ENCODE measurements at places on chromosomes 2 and 18.

DNA sequence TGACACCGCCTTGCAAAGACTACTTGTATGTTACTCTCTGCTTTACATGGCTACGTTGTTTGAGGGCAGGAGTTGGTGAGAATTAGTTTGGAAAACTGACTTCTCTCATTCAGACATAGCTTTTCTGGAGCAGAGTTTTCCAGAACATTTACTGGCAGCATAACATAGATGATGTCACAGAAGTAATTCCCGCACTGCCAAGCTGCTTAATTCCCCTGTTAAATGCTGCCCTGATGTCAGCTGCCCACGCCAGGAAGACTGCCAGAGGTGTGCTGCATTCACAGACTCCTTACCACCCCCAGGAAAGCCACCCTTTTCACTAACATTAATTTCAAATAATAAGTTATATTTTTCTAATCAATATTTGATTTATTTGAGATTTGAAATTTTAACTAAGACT is 24.7 kb upstream of the PTPN2 start:
- DNase-seq = no peak

DNA sequence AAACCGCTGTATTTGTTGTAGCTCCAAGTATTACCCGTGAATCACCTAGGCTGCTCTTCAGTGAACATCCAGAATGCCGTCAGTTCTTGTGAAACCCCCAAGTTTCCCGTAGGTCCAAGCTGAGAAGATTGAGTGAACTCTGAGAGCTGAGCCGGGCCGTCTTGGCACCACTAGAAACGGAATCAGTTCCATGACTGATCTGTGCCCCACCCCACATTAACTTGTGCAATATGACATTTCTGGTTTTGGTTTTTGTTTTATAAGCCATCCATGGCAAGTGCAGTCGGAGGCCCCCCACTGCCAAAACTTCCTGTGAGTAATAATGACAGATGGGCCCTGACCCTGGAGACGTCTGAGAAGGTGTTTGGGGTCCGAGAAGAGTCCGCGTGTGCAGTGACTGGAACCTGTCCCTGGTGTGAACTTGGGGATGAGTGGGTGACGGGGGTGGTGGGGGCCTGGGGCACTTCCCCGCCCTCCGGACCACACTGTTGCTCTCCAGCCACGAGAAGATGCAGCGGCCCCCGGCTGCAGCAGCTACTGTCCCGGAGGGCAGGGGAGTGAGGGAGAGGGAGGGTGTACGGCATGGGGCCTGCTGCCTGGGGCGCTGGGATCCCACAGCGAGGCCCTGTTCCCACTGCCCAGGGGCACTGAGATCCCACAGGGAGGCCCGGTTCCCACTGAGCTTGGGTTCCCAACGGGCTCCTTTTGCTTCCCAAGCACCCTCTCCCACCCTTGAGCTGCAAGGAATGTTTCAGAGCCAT is 26.5 kb downstream of the NFATC1 start:
- no peak for DNase-seq

- DNase-seq = no peak
These were observed 81.1 kb upstream of the TTC39C start for GRCh38 chr18:23933407-23933806.

GRCh38 chr2:204260901-204261300 is 284.4 kb upstream of the PARD3B start:
- no peak for DNase-seq

DNA sequence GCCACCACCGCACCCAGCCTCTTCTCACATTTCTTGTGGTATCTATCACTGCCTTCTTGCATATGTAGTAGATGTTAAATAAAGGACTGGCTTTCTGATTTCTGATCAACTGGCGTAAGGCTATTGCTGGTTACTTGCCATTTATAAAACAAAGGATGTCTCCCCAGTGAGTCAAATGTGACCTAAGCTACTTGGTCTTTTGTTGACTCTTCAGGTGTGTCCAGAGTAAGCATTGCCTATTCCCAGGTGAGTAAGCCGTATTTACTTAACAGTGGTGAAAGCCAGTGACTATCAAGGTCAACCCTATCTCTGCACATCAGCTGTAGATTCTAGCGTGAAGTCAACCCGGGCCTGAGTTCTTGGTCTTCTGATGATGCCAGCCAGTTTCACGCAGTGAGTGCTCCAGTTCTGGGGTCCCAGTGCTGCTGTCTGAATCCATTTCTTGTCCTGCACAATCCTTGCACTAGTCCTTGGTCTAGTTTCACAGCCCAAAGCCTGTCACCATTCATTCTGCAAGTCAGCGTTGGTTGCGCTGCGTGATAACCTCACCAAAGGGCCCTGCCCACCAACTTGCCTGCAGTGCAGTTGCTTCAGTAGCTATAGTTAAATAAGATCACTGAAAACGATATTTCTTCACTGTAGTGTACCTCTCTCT is 120.2 kb downstream of the GBX2 start:
- no peak for DNase-seq

- no peak for DNase-seq
These were observed 163.9 kb upstream of the ID2 start for GRCh38 chr2:8517850-8518498.

DNA sequence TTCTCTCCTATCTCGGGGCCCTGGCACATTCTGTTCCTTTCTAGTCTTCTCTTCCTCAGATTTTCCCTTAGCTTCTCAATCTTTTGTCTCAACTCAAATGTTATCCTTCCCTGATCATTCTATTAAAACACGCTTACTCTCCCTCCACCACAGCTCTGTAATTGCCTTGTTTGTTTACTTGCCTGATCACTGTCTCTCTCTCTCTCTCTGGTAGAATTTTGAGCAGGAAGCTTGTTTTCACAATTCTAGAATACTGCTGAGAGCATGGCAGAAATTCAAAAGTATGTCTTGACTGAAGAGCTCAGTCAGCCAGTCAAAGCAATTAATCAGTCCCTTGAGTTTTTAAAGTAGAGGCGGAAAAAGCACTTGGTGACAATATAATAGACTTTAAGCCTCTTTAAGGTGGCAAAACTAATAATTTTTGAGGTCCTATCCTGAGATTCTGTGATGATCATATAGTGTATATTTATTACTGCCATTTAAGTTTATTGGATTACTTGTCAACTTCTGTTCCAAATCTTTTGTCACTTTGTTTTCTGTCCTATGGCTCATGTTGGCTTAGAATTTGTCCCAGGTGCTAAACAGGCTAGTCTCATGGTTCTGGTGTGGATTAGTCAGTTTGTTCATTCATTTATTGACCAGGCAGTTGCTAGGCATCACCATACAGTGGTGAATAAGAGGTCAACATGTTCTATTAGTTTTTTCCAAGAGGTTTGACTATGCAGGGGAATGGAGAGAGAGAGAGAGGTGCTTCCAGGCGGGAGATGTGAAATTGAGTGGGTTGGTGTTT is 2.3 kb downstream of the PSMD1 start:
- DNase-seq = no peak

DNA sequence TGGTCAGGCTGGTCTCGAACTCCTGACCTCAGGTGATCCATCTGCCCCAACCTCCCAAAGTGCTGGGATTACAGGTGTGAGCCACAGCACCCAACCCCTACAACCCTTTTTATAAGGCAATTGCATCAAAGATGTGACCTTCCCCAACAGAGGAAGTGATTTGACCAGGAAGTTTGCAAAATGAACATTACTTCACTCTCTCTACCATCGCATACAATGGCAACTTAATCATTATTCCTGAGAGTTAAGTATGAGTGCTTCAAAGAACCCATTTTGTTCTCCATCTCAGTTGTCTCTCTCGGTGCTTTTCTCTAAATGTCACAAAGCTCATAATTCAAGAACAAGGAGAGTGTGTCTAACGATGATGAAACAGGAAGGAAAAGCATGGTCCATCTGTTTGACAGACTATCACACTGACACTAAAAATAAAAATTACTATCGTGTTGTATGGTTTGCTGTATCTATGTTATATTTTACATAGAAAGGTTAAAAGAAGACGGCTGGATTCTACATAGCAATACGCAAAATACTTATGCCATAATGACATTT is 18.1 kb upstream of the CREG2 start:
- no peak for DNase-seq

DNA sequence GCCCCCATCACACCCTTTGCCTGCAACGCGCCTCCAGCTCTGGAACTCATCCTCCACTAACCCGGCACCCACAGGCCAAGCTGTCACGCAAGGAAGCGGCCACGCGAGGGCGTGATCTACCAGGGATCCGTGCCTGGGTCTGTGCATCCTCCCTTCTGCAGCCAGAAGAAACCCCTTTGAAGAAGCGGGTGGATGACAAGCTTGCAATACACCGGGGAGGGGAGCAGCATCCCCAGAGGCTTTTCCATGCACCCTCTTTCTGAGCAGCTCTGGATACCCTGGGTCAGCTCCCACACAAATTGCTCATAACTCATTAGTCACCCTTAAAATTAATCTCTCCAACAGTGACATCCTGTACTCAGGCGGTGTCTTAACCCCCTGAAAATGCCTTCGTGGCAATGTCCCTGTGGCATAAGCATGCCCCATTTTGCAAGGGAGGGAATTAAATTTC is 47.6 kb downstream of the PDCL3 start:
- peak; percentile 76 for DNase-seq

DNA sequence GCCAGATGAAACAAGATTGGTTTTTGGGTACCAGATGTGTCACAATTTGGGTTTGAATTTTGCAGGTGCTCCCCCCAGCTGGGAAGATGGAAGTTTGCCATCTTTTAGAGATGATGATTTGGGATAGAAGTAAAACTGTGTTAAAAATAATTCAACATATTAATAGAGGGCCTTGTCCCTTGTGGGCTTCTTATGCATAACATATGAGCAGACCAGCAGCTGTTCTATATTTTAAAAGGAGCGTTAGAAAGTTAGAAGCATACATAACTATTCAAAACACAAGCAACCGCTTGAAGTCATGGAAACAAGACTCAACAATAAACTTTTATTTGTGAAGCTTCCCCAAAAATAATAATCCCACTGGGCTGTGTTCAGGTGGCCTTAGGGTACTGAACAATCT is 62.8 kb downstream of the EFEMP1 start:
- DNase-seq = no peak

- DNase-seq = no peak
These were observed 115.0 kb downstream of the CERS6 start for GRCh38 chr2:168571061-168571460.

GRCh38 chr18:58287353-58288274 is 243.6 kb downstream of the NEDD4L start:
- DNase-seq = no peak

GRCh38 chr2:150153646-150154307 is 333.7 kb downstream of the RND3 start:
- no peak for DNase-seq

DNA sequence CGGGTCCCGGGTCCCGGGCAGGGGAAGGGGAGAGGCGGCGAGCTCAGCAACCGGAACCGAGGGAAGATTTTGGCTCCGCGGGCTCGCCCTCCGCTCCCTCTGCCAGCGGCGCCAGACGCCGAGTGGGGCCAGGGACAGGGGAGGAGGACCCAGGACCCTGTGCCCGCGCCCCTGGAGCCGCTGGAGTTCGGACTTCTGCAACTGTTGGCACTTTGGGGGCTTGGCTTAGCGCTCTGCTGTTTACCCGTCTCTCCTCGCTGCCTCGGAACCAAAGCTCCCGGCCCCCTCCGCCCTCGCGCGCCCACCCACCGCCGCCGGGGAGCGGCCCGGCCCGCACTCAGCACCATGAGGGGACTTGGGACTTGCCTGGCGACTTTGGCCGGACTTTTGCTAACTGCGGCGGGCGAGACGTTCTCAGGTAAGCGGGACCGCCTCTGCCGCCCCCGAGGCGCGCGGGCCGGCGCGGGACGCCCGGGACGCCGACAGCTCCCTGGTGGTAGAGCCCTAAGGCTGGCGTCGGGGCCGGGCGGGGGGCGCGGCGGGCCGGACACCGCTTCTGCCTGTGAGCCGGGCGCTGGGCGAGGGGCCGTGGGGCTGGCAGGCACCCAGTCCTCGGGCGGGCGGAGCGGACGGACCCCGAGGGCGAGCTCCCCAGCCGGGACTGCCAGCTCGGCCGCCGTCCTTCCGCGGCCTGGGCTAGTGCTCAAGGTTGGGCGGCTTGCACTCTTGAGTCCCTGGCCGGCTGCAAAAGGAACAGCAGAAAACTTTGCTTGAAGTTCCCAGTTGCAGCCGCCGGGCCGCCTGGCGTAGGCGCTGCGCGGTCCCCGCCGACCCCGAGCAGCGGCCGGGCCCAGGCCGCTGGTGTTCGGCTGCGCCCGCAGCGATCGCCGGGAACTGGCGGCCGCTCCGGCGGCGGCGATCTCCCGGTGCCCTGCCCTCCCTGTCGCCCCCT is 634 bp downstream of the PTPRM start:
- no peak for DNase-seq

- DNase-seq = no peak
These were observed 113.9 kb downstream of the HDAC4 start for GRCh38 chr2:239286901-239287300.

- DNase-seq = peak; percentile 8
These were observed 430 bp downstream of the BIN1 start for GRCh38 chr2:127106457-127106990.

GRCh38 chr2:25371253-25372241 is 29.8 kb upstream of the DNMT3A start:
- DNase-seq = no peak

DNA sequence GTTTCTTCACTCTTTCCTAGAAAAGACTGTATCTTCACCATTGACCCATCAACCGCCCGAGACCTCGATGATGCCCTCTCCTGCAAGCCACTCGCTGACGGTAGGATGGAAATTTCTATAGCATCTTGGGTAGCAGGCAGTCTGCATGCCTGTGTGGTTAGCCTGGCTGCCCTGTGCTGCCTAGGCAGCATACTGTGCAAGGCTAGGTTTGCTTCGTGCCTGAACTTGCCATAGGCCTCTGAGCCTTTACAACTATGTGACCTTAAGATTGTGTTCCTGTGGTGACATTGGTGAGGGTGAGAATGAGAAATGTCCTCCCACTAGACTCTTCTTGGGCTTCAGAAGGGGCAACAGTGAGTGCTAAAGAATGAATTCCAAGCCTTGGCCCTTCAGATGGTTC is 168.2 kb upstream of the ALPP start:
- DNase-seq = no peak
